ENCODE measurements at places on chromosomes 16 and 17. TPM values are rescaled to one million over a fixed set of nuclear protein-coding genes. Genes with fewer than 3 reads are reported as not detected.

GRCh38 chr17:55708175-55708974 is 14.3 kb downstream of the TMEM100 start:
- no peak for DNase-seq

GRCh38 chr17:59734226-59734625 is 26.8 kb downstream of the VMP1 start:
- no peak for DNase-seq

- DNase-seq = no peak
Observed at GRCh38 chr16:84661418-84662060, 13.2 kb downstream of the KLHL36 start.

DNA sequence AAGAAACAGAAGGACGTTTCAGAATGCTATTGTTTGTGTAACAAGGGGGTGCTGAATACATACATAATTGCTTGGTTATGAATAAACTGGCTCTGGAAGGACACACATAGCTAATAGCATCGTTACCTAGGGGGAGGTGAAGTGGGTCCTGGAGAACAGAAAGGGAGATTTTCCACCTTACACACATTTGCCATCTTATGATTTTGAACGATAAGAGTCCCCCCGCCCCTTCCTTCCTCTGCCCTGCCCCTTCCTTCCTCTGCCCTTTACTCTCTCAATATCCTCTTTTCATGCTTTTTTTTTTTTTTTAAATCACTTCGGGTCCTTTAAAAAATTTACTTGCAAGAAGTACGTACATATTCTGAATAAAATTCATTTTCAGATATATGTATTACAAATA is 902 bp upstream of the DHRS7B start:
- DNase-seq = no peak

The CDRT15 gene
- total RNA-seq = not detected

The TP53TG3C gene
- total RNA-seq = not detected

The BICDL2 gene
- 0.21 TPM for total RNA-seq

DNA sequence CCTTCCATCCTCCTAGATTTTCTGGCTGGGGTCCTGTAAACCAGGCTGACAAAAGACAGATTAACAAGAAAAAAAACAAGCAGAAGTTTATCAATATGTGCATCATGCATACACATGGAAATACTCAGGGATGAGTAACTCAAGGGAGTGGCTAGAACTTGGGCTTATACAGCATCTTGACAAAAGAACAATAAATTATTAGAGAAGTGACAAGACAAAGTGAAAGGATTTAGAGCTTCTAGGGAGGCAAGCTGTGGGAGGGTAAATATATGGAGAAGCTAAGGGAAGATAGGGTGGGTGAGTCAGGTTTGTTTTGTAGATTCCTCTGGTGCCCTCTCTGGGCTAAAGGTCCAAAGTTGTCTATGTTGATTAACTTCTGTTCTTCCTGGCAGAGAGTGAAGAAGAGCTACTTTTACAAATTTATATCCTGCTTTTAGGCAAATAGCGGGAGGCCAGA is 48.0 kb upstream of the NDRG4 start:
- peak; percentile 52 for DNase-seq

DNA sequence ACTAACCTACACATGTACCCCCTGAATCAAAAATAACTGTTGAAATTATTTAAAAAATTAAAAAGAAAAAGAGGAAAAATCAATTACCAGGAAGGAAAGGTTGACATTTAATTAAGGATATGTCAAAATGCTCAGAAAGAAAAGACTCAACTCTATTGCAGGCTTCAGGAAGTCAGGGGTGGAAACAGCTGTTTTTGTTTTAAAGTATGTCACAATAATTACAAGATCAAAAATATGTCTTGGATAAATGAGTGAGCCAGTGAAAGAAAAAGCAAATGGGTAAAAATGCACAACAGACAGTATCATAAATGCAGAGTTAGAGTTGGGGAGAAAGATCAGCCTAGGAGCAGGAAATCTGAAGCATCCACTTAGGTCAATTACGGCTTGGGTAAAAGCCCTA is 146.0 kb downstream of the CDH11 start:
- no peak for DNase-seq

All from Panc1 (cell line).